ENCODE measurements at places on chromosomes 1 and 21. TPM values are rescaled to one million over a fixed set of nuclear protein-coding genes. Genes with fewer than 3 reads are reported as not detected.
A peak's percentile ranks its signal among the peaks of the same experiment; 100 is the strongest.

DNA sequence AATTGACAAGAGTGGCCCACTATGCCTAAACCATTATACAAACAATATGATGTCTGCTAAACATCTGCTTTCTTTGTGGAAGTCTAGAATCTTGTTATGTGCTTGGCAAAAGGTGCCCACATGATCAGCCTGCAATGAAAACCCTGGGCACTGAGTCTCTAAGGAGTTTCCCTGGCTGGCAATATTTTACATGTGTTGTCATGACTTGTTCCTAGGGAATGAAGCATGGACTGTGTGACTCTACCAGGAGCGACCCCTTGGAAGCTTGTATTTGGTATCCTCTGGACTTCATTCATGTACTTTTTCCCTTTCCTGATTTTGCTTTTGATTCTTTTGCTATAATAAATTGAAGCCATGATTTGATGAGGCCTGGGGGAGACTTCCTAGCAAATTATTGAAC, 324.9 kb downstream of the HHIPL2 start:
- no peak for DNase-seq

GRCh38 chr21:42388740-42389448, 7.0 kb downstream of the TMPRSS3 start:
- peak; percentile 14 for DNase-seq

GRCh38 chr1:231779081-231779480, 152.5 kb downstream of the DISC1 start:
- DNase-seq: no peak

Gene MATN1
- not detected for total RNA-seq

Measured in M059J (cell line).